Caudate nucleus (tissue), 63 donors: ENCODE measurements at places on chromosomes 2 and 18.

GRCh38 chr18:74457043-74457724 lies at the start of gene DIPK1C:
Gene DIPK1C (minus strand): TSS chr18:74457308. CDS start chr18:74457259, 49 bp downstream.
- peak; percentile 78 for DNase-seq

- DNase-seq = no peak
Observed at GRCh38 chr2:96090196-96090926, 26.0 kb downstream of the ADRA2B start.

- DNase-seq = no peak
Observed at GRCh38 chr2:37575780-37576179, 95.7 kb downstream of the CDC42EP3 start.

GRCh38 chr2:143816916-143817315 lies 687.7 kb downstream of the ARHGAP15 start:
- no peak for DNase-seq

- no peak for DNase-seq
Observed at GRCh38 chr2:110140401-110140800, 24.8 kb upstream of the MALL start.

- no peak for DNase-seq
Observed at GRCh38 chr18:72180689-72181088, 363.5 kb downstream of the CBLN2 start.

GRCh38 chr18:55461848-55462247 lies 126.1 kb downstream of the TCF4 start:
- DNase-seq = no peak

- no peak for DNase-seq
Observed at GRCh38 chr18:30920351-30920750, 122.2 kb downstream of the DSC3 start.

GRCh38 chr18:34153711-34154110 lies 71.0 kb downstream of the NOL4 start:
- no peak for DNase-seq

DNA sequence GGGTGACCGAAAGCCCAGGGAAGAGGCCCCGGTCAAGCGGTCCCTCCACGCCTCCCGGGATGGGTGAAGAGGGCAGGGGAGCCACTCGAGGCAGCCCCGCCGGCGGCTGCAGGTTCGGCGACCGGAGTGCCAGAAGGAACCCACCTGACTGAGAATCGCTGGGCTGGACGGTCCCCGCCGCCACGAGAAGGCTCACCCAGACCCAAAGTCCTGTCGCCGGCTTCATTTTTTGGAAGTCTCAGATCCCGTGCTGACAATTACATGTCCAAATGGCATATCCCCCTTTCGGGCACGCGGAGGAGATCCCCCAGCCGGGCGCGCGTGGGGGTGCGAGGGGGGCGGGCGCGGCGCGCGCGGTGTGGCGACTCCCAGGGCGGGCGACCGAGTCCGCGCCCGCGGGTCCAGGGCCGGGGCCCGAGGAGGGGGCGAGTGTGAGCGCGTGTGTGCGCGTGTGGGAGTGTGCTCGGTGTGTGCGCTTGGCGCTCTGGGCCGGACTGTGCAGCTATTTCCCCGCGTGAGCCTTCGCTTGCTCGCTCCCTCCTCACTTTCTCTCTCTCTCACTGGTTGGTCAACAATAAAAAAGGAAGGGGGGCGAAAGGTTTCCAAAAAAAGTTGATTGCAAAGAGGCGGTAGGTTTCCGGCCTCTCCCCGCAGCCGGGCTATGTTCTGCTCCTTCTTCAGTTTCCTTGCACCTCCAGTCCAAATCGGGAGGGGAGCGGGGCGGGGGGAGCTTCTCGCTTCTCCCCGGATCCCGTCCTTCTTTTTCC lies at the start of gene ERBB4:
TSS of gene ERBB4 (minus strand) at position 498 of the 767 bp plus-strand sequence. CDS start at position 226, 272 bp downstream.
- peak; percentile 74 for DNase-seq

DNA sequence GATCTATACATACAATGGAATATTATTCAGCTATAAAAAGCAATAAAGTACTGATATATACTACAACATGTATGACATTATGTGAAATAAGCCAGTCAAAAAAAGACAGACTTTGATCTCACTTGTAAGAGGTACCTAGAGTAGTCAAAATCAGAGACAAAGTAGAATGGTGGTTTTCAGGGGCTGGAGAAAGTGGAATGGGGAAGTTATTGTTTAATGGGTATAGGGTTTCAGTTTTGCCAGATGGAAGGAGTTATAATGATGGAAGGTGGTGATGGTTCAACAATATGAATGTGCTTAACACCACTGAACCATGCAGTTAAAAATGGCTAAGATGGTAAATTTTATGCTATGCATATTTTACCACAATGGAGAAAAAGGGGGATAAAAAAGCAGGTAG lies 6.3 kb downstream of the COBLL1 start:
- DNase-seq = no peak

GRCh38 chr2:200746301-200746700 lies 65.4 kb upstream of the BZW1 start:
- no peak for DNase-seq

DNA sequence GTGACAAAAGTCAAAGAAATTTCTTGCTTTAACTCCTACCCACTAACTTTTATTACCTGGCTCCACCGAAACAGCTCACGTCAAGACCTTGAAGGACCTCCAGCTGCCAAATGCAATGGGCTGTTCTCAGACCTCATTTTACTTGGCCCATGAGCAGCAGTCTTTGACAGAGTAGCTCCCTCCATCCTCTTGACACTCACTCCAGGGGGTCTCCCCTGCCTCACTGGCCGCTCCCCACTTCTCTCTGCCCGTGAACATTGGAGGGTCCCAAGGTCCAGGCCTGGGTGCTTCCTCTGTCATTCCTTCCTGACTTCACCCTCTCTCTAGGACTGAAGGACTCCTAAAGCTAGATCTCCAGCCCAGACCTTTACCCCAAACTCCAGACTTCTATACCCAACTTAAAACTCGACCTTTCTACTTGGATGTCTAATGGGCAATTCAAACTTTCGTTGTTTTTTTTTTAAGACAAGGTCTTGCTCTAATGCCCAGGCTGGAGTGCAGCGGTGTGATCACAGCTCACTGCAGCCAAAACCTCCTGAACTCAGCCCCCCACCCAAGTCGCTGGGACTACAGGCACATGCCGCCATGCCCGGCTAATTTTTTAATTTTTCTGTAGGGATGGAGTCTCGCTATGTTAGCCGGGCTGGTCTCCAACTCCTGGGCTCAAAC lies 92.9 kb upstream of the ST3GAL5 start:
- no peak for DNase-seq

DNA sequence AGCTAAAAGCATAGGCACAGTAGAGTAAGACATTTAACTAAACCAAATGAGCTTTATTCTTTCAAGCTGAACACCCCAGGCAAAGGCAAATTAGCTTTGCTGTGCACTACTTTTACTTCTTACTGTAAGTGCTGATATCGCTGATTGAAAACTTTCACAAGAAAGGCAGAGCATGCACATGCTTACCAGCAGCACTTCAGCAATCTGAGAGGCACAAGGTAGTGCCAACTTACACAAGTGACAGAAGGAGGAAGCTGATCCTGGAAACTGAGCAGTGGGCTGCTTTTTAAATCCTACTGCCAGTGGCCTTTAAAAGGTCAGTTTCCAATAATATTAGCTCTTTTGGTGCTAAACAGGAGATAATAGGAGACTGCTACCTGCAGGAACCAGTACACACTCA lies 43.9 kb downstream of the LANCL1 start:
- DNase-seq = no peak

DNA sequence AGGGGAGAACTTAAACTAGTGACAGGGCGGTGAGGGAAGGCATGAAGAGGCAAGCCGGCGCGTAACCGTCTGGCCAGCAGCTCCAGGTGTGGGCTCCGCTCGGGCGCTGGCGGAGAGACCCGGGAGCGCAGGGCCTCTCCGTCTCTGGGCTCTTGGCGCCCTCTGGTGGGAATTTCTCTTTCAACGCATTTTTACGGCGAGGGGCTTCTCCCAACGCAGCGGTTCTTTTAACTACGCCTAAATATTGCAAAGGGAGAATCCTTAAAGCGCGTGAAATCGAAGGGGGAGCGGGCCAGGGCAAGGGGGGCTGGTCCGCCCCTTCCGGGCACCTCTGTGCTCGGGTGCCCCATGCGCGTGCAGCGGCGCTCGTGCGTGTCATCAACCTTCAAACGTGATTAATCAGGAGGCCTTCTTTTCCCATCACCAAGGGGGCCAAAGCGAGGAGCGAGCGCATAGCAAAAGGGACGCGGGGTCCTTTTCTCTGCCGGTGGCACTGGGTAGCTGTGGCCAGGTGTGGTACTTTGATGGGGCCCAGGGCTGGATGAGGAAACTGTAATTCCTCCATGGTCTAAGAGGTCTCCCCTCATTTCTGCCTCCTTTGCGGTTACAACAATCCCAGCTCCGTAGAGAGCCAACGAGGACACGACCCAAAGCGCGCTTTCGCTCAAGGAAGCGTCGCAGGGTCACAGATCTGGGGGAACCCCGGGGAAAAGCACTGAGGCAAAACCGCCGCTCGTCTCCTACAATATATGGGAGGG lies 762 bp upstream of the GAD1 start:
- no peak for DNase-seq
